ENCODE measurements at places on chromosomes 1 and 21.

- DNase-seq, result no peak
Measured at GRCh38 chr1:80305466-80305865, 1298.9 kb upstream of the ADGRL4 start.

DNA sequence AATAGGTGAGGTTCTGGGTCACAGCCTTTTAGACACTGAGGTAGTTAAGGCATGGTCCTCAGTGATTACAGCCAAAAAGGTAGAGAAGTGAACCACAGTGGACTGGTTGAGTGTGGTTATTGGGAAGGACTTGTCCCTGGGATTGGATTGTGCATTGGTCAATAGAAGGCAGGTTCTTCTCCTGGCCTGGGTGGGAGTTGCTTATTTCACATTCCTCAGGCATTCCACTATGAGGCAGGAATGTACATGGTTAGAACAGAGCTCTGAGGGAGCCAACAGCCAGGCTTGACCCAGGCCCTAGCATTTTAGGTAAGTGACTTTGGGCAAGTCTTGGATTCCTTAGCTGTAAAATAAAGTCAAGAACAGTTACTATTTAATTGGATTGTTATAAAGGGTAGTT, 97.9 kb upstream of the MARK1 start:
- no peak for DNase-seq

DNA sequence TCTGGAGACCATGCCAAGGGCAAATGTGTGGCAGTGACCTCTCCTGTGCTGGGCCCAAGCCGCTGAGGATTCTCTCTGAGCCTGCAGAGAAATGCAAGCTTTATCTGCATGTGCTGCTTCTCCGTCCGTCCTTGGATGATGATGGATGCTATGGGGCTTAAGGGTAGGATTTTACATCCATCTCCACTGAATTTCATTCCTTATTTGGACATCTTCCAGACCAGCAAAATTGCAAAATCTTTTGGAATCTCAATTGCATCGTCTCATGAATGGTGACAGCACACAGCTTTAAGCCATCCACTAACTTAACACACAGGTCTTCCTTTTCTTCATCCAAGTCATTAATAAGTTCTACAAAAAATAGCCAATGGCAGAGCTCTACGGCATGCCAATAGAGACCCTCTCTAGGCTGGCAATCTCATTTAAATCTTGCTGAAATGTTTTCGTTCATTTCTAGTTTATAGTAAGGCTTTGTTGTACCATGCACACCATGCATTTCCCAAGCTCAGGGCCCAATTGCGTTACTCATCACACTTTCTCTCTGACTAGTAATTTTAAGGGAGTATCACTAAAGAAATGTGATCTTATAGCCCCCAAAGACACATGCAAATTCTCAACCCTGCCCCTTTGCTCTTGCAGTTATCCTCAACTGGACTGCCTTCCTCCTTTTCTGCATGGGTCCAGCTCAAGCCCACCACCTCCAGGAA, 11.1 kb downstream of the BATF3 start:
- no peak for DNase-seq

- no peak for DNase-seq
Measured at GRCh38 chr1:27559466-27560030, 44.4 kb downstream of the AHDC1 start.

DNA sequence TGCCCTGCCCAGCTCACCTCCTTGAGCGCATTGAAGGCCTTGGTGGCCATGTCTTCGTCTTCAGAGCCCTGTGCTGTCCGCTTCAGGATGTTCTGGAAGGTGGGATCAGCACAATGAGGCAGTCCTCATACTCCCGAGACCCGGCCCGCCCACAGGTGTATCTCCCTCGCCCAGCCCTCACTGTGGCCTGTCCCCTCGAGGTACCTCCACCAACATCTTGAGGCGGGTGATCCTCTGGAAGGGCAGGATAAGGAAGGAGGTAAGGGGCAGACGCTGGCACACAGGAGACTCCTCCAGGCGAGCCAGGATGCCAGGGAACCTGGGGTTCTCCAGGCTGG, 7.1 kb downstream of the ARHGEF19 start:
- no peak for DNase-seq

Data from hematopoietic multipotent progenitor cell treated with erythropoietin and hydrocortisone succinate and interleukin-3 and kit ligand, for 17 days (in vitro differentiated cells).